ENCODE measurements at places on chromosomes 6 and 20. TPM values are rescaled to one million over a fixed set of nuclear protein-coding genes. Genes with fewer than 3 reads are reported as not detected.

The CDSN gene
- not detected for total RNA-seq

The MMS22L gene
- 47.3 TPM for total RNA-seq

The DUSP15 gene
- not detected for total RNA-seq

The SRMS gene
- total RNA-seq = not detected

DNA sequence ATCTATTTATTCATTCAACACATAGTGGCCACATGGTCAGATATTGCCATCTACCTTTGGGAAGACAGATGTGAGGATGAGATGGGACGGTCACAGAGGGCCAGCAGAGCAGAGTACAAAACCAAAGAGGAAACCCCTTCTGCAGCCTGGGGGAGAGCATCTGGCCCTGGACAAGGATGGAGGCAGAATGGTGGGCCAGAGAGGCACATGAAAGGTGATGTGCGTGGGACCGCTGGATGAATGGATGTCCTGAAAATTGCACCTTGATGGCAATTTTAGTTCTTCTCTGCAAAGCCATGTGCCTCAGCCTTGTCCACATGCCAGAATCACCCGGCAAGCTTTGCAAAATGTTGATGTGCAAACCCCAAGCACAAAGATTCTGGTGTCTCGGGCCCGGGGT, 77.4 kb upstream of the CD93 start:
- H3K4me1 ChIP-seq = peaks cover 6% of the 10 kb centered on the region
- no peaks in the 10 kb centered on the region for H3K27me3 ChIP-seq
- H3K27ac ChIP-seq = no peak overlapping the region
- H3K4me3 ChIP-seq = no peak overlapping the region

DNA sequence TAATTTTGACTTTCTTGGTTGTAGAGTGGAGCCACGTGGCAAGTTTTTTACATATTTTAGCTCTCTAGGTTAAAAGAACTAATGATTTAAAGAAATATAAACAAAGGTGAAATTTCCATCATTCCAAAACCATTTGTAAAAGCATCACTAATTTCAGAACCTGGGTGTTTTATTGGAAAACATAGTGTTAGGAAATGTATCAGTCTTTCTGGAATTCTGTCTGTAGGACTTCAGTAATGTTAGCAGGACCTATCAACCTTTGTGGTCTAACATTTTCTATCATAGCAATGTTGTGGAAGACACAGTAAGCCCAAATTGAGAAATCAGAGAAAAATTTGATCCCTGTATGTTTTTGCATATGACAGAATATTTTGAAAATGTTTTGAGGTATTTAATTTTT, 28.3 kb downstream of the L3MBTL3 start:
- no peak overlapping the region for H3K4me3 ChIP-seq
- no peaks in the 10 kb centered on the region for H3K27me3 ChIP-seq
- peaks cover 1% of the 10 kb centered on the region for H3K4me1 ChIP-seq
- DNase-seq = no peak
- H3K36me3 ChIP-seq = no peaks in the 10 kb centered on the region

GRCh38 chr20:10521068-10521831, 86.1 kb downstream of the SLX4IP start:
- no peak overlapping the region for H3K4me3 ChIP-seq
- no peak for DNase-seq
- H3K27ac ChIP-seq = no peak overlapping the region

DNA sequence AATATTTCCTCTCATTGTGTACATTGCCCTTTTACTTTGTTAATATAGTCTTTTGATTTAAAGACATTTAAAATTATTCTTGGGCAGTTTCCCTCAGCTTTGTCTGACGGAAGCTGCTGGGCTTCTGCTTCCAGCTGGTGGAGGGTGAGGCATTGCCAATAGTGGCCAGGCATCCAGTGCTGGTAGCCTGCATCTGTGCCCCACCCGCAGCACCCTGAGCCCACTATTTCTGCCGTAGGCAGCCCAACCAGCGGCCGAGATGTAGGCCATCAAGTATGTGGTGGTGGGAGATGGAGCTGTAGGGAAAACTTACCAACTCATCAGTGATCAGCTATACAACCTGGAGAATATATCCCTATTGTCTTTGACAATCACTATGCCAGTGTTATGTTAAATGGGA, 226.0 kb upstream of the SYNCRIP start:
- no peaks in the 10 kb centered on the region for H3K4me1 ChIP-seq
- H3K4me3 ChIP-seq = no peak overlapping the region
- H3K36me3 ChIP-seq = no peaks in the 10 kb centered on the region
- H3K27ac ChIP-seq = no peak overlapping the region
- no peak for DNase-seq
- no peaks in the 10 kb centered on the region for H3K27me3 ChIP-seq

GRCh38 chr20:11114382-11114781, 440.6 kb upstream of the JAG1 start:
- peak overlapping the region; percentile 10 for H3K27ac ChIP-seq
- no peaks in the 10 kb centered on the region for H3K27me3 ChIP-seq
- no peak for DNase-seq
- no peak overlapping the region for H3K4me3 ChIP-seq
